Fibroblast of skin of scalp (primary cell): ENCODE measurements at places on chromosomes 3 and 15.

- no peak for DNase-seq
Observed at GRCh38 chr15:101528108-101528916, 38.8 kb upstream of the PCSK6 start.

DNA sequence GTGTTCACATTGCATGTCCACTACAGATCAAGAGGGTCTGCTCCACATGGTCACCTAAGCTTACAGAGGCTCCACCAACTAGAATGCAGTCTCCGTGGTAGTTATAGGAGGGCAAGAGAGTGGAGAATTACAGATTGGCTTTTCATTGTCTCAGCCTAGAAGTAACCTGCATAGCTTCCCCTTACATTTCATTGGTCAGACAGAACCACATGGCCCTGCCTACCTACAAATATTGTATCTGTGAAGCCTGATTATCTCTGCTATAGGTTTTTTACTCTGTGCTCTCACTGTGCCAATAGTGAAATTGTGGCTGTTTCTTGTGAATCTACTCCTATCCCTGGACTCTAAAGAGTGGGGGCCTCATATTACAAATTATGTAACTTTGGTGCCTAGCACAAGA is 2.5 kb upstream of the TLNRD1 start:
- no peak for DNase-seq

GRCh38 chr3:70383360-70383831 is 71.0 kb upstream of the MDFIC2 start:
- DNase-seq = no peak

GRCh38 chr15:45594835-45595530 is 7.8 kb downstream of the BLOC1S6 start:
- no peak for DNase-seq

DNA sequence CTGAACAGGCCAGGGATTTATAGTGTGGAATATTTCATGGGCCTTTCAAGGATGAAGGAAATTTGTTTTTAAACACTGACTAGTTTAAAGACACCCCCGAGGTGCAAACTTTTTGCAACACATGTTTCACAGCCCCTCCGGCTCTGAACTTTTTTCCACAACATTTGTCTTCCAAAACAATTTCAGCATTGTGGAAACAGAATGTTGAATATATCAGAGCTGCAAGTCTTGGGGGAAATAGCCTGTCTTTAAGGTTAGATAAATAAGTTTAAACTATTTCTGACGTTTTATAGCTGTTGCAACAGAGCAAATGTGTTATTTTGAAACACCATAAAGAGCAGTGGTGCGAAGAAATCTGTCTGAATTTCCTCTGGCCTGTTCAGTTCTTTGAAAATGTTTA is 229.2 kb upstream of the GOLGA6L4 start:
- no peak for DNase-seq

DNA sequence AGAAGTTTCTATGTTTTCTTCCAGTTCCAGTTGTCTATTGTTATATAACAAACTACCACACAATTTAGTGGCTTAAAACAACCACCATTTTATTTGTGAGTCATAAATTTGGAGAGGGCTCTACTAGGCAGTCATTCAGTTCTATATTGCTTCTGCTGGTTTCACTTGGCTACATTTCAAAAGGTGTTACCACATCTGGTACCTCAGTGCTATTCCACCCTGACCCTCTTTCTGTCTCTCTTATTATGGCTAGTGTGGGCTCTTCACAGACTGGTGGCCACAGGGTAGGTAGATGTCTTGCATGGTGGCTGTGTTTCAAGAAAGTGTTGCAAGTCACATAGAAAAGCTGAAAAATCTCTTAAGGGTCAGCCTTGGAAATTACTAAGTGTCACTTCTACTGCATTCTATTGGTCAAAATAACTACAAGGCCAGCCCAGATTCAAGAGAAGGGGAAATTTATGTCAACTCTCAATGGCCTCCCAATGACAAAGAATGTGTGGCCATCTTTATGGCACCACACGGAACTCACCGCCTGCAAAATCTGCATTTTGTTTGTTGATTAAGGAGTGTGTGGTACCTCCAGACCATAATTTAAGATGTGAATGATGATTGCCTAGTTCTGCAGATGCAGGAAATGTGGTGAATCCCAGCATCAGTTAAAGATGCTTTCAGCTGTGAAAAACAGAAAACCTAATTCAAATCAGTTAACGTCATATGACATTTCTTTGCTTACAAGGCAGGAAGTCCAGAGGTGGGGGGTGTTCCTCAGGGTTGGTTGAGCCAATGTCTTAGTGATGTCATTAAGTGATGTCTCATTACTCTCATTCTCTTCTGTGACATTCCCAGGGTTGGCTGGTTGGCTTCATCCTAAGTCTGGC is 105.8 kb upstream of the RASGRP1 start:
- DNase-seq = no peak

DNA sequence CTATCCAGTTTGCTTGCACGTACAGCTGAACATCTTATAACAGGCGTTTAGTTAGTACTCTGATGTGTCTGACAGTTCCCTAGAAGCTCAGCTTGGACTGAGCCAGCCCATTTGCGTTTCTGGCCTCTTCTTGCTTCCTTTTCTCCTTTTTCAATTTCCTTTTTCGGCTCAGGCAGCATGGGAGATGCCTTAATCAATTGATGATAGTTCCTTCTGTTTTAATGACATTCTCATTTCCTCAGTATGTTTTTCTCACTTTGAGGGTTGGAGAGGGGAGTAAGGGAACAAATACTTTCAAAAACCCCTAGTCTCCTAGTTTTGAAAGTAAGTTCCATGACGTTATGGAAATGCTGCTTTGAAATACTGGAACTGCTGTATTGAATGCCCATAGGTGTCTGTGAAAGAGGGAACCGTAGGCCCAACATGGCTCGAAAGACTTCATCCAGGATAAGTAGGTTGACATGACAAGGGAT is 18.9 kb downstream of the IL1RAP start:
- DNase-seq = no peak

- no peak for DNase-seq
Observed at GRCh38 chr15:86203462-86203861, 123.8 kb downstream of the AGBL1 start.

DNA sequence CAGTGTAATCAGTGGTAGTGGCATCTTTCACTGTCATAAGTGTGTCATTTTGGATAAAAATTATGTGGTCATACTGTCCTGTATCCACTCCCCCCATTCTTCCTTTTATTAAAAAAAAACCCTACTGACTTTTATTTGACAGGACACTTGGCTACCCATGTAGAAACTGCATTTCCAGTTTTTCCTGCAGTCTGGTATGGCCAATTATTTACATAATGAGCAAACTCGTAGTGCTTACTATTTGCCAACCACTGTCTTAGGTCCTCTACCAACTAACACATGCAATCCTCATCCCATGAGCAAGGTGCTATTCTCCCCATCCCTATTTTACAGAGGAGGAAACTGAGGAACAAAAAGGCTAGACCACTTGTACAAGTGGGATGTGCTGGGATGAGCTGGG is 129.1 kb downstream of the MECOM start:
- DNase-seq = no peak

GRCh38 chr3:148998715-148999423 is 7.5 kb downstream of the GYG1 start:
- no peak for DNase-seq

GRCh38 chr3:131151-131888 is 65.2 kb upstream of the CHL1 start:
- no peak for DNase-seq

- DNase-seq = no peak
Observed at GRCh38 chr15:68593341-68593740, 14.5 kb downstream of the CORO2B start.

GRCh38 chr3:134807189-134807588 is 12.1 kb downstream of the EPHB1 start:
- no peak for DNase-seq

DNA sequence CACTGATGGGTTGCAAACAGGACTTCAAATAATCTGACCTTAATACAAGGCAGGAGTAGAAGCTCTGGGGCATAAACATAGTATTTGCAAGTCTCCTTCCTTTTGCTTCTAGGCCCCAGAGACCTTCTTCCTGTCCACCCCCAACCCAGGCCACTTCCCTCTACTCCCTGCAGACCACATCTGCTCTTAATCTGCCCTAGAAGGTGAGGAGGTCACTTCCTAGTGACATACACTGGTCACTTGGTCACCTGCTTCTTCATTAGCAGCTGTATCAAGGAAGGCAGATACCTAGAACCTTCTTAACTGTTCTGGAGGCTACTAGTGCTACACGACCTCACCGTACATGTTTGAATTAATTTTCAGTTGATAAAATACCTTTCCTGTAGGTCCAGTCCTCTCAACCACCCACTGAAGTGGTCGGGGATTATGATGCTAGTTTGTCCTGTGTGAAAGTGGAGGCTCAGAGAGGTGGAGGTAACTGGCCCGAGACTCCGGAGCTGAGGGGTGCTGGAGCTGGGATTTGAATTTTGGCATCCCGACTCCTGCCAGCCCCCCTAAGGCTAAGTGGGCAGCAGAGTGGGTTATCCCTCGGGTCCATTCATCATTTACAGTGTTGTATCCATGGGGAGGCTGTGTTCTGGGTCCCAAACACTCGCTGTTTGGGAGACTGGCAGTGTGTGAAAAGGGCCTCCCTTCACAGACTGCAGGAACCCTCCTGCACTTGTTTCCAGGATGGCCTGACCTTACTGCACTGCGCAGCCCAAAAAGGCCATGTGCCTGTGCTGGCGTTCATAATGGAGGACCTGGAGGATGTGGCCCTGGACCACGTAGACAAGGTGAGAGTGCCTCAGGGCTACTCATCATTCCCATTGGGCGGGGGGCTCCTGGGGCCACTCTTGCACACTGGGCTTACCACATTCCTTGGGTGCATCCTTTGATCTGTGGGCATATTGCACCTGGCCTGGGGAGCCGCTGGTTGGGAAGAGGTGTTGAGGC is 13.9 kb downstream of the ANKDD1A start:
- no peak for DNase-seq

- DNase-seq = no peak
Observed at GRCh38 chr3:36521007-36521379, 140.7 kb downstream of the STAC start.

- no peak for DNase-seq
Observed at GRCh38 chr15:67717776-67718175, 107.5 kb upstream of the SKOR1 start.

GRCh38 chr15:77584201-77584600 is 48.5 kb downstream of the LINGO1 start:
- no peak for DNase-seq

DNA sequence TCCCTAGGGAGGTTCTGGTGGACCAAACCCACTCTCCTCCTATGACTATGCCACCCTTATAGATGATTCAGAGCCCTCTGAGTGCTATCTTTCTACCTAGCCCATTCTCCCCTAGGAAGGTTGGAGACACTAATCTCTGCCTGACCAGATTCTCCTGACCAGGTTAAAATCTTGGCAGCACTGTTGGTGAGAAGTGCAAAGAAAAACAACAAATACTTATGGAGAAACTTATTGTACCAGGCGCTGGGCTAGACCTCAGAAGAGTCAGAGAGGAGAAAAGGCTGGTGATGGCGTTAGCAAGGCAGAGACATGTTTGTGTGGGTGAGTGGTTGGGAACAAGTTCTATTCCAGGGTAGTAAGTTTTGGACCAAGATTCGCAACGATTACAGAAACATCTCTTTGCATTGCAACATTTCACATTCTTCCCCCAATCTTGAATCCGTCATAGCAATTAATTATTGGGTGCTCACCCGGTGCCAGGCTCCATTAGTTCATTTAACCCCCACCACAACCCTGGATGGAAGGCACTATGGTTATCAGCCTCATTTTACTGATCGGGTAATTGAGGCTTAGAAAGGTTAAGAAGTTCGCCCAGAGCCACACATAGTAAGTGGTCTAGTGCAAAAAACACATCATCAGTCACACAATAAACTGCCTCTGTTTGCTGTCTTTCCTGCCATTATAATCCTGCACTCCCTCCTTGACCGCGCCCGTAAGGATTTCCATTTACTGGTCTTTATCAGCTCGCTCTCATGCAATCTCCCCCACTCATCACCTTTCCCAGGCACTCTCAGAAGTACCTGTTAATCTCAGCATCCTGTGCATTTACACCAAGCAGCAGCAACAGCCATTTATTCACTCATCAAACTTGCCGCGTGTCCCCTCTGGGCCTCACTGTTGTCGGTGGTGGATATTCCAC is 655 bp upstream of the TSPAN3 start:
- DNase-seq = no peak

DNA sequence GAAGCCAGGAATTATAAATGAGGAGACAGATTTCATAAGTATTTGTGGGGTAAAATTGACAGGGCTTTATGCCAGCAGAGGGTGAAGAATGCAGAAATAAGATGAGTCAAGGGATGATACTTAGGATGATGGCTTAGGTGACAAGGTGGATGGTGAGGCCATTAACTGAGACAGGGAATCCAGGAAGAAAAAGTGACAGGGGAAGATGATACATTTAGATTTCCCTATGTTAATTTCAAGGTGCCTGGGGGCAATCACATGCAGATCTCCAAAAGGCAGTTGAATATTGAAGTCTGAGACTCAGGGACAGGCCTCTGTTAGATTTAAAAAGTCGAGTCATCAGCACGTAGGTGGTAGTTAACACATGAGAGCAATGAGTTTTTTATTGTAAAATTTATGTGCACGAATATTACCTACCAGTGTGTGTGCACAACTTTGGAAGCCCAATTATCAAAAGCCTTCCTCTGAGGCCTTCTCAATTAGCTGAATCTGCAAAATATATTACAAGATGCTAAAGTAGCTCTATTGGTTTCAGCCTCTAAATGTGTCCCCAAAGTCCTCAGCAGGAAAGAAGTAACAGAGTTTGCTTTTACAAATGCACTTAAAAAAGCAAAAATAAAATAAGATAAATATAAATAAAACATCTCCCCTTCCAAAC is 67.9 kb upstream of the CHL1 start:
- DNase-seq = no peak

- DNase-seq = peak; percentile 42
Observed at GRCh38 chr3:121483290-121483689, 62.5 kb downstream of the POLQ start.

GRCh38 chr3:11312166-11312565 is 40.0 kb downstream of the ATG7 start:
- peak; percentile 63 for DNase-seq

- no peak for DNase-seq
Observed at GRCh38 chr15:49809894-49810609, 189.2 kb downstream of the DTWD1 start.

DNA sequence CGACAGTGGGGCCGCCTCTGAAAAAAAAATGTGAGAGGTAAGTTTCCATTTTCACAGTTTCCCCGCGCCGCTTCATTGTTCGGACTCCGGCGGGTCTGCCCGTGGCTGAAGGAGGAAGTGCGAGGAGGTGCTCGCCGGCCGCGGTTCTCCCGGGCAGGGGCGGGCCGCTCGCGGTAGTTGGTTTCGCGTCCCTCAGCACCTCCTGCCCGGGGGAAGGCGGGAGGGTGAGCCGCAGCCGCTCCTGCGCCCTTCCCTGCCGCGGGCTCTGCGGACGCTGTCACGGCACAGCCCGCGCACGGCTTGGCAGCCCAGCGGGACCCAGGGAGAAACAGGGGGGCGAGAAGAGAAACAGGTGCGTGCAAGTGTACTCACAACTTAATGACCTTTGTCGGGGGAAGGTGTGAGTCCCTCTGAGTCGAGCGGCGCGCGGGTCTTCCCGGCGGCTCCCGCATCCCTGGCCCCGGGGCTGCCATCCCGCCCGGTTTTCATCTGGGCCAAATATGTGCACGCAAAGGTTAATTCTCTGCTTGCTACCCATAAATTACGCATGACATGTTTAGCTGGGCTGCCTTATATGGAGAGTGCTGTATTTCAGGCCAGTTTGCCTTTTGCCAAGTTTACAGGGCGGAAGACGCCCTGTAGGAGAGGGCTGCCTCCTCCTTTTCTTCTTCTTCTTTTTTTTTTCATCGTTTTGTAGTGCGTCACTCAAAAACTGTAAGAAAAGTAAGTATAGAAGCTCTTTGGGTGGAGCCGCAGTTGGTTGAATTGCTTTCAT is 514 bp downstream of the MBNL1 start:
- peak; percentile 96 for DNase-seq

- peak; percentile 66 for DNase-seq
Observed at GRCh38 chr3:146262371-146263110, 11.6 kb upstream of the PLSCR4 start.
